ENCODE measurements at places on chromosomes 3 and 15.

- DNase-seq = no peak
Observed at GRCh38 chr3:42683875-42684598, 1.3 kb upstream of the KLHL40 start.

- DNase-seq = no peak
Observed at GRCh38 chr3:133865136-133865855, 30.4 kb downstream of the RAB6B start.

DNA sequence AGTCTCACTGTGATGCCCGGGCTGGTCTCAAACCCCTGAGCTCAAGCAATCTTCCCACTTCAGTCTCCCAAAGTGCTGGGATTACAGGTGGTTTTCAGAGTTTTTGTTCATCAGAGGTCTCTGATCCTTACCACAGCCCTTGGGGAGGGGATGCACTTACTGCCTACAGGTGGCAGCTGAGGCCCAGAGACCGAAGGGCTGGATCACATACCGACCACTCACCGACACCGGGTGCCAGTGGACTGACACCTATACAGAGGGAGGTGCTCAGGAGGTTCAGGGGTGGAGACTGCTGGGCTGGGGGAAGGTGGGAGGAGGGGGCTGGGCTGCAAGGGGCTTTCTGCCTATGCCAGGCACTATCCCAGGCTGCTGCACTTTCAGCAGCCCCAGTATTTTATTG lies 19.5 kb downstream of the DUSP7 start:
- no peak for DNase-seq

GRCh38 chr3:195883801-195884200 lies 24.6 kb downstream of the TNK2 start:
- DNase-seq = no peak

- DNase-seq = no peak
Observed at GRCh38 chr15:62950462-62950931, 92.0 kb upstream of the TPM1 start.

DNA sequence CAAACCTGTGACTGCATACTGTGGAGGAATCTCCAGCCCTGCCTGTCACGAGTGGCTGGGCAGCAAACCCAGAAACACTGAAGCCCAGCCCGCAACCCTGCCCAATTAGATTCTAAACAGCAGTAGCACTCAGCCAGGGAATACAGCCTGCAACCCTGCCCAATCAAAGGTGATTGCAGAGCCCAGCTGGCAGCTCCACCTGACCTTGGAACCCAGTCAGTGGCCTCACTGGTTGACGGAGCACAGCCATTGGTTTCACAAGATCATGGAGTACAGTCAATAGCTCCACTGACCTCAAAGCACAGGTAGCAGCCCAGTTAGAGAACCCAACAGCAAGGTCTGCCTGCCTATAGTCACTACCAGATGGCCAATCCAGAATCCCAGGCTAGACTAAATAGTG lies 35.2 kb upstream of the MYLK start:
- no peak for DNase-seq

GRCh38 chr3:173257797-173258196 lies 116.8 kb upstream of the SPATA16 start:
- no peak for DNase-seq

DNA sequence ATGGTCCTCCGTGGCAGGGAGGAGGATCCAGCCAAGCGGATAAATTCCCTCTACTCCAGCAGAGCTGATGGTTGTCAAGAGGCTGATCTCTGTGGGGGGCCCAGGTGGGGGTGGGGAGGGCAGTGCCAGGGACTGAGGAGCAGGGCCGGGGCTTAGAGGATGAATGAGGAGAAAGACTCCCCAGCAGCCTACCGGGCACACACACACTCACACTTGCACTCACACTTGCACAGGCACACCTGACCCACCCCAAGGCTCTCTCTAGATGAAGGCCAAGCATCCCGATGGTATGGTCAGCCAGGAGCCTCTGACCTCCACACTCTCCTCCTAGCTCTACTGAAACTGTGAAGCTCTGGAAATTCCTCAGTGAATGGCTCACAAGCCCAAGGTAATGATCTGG lies 131.3 kb upstream of the PRR20G start:
- DNase-seq = no peak
